ENCODE measurements at places on chromosomes 1 and 21.
A peak's percentile ranks its signal among the peaks of the same experiment; 100 is the strongest.

- DNase-seq, result no peak
Measured at GRCh38 chr1:101147381-101147780, 89.4 kb upstream of the S1PR1 start.

DNA sequence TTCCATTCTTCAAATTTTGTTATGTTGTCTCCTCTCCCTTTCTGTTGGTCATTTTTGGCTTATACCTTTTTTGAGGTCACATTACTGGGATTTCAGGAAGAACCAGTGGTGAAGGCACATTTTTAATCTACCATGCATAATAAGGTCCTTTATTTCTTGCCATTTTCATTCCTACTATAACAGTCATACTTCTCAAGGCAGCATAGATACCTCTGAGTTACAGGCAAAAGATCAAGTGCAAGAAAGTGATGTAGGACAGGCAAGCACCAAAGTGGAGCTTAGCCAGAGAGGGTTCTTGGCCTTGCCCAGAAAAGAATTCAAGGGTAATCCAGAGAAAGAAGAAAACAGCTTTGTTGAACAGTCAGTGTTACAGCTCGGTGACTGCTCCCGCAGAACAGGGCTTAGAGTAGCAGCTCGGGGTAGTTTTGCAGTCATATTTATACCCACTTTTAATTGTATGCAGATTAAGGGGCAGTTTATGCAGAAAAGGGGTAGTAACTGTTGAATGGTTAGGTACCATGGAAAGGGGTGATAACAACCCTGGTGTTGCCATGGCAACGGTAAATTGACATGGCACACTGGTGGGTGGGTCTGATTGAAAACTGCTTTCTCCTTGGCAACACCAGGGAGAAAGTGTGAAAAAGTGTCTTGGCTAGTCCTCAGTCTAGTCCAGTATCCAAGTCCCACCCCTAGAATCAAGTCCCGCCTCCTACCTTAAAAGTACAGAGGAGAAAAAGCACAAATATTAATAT, 39.6 kb upstream of the DOCK7 start:
- DNase-seq, result no peak

- DNase-seq, result no peak
Measured at GRCh38 chr1:109135940-109136339, 22.0 kb downstream of the ELAPOR1 start.

DNA sequence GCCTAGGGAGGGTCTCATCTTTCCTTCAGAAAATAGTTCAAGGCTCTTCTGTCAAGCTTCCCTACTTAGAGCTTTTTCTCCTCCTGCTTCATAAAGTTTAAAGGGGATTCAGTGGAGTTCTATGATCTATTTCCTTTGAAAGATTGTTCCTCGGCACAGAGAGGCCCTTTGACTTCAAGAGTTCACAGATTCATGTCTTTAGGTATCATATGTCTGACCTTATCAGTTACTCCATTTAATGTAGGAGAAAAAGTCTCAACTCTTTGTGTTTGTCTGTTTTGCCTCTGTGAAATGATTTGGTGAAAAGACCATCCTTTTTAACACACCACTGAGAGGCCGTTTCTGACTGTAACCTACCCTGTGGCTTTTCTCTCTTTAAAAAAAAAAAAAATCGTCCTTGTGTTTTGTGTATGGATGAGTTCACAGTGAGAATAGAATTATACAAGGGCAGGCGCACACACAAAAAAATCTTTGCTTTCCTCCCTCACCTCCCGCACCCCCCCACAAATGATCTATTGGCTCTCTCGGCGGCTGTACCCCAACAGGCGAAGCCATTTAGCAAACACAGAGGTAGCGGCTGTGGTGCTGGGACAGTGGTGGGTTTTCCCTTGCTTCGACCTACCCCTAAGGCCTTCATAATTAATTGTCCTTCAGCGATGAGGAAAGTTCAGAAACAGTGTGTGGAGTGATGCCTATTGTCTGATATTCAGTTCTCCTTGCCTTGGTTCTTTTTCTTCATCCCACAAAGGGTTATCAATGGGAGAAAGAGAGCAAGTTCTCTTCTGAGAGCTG, 29.6 kb downstream of the PROX1 start:
- DNase-seq, result no peak

- peak; percentile 41 for DNase-seq
Measured at GRCh38 chr1:185593271-185593670, 140.9 kb upstream of the HMCN1 start.

DNA sequence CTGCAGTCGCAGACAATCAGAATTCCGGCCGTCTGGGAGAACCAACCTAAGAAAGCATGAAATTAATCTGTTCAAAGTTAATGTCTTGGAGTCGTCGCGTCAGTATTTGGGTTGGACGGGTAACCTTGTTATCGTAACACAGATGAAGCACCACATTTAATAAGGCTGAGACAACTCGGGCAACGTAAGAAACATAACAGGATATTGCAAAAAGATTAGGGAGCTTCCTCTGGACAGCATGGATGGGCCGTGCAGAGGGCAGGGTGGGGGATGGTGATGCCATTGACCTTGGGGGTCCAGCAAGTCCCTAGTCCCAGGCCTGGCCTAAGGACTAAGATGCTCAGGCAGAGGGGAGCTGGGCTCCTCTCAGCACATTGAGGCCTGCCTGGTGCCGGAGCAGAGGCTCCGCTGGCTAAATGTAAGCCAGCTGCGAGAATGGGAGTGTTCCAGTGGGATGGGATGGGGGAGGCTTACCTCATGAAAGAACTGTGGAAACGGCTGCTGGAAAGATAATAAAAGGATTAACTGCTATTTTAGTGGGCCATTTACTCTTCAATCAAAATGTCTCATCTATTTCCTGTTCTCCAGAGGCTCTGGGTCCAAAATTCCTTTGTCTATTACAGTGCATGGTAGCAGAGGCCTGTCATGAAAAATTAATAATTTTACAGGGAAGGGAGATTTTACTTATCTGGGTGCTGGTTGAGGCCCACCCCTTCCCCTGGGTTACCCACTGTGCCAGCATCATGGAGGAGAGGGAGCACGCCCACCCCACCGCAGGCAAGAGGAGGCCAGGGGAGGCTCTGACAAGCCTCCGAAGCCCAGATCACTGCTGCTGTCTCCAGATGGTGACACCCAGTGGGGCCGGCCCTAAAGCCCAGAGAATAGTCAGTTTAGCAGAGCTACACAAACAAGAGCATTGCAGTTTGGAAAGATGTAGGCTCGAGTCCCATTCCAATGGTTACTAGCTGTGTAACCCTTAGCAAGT, 131.6 kb downstream of the DMRTB1 start:
- no peak for DNase-seq

DNA sequence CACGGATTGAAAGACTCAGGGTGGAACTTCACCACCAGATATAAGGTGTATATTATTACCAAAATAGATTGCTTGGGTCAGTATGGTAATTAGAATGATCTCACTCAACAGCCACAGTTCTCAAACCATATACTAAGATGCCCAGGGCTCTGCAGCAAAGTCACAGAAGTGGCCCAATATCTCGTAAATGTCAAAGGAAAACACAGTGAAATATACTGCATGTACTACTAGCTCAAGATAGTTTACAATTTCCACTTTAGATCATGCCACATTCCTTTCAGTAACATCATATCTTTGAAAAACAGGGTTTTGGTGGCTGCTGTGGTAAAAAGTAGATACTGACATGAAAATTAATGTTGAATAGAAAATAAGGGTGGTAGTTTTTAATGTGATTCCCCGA, 180.3 kb upstream of the ATP1B1 start:
- DNase-seq, result no peak

- DNase-seq, result no peak
Measured at GRCh38 chr1:222801067-222801466, 13.8 kb upstream of the DISP1 start.

DNA sequence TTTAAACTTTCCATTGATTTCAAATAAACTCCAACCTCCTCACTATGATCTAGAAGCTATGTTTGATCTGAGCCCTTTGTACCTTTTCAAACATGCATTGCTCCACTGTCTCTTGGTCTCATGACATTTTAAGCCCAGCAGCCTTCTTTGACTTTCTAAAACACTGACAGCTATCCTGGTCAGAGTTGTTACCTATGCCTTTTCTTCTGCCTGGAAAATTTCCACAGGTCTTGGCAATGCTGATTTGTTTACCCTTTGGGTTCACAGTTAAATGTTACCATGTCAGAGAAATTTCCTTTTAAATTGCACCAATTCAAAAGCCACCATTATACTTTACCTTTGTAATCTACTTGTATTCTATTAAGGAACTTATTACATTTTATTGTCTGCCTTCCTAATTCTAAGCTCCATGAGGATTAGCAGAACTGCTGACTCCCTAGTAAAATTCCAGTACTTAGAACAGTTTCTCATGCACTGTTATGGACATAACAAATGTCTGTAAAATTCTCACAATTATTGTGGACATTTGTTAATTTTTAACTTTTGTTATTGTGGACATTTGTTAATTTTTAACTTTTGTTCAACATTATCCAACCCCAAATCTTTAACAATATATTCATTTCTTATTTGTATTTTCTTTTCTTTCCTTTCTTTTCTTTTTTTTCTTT, 1064.4 kb downstream of the NCAM2 start:
- no peak for DNase-seq

DNA sequence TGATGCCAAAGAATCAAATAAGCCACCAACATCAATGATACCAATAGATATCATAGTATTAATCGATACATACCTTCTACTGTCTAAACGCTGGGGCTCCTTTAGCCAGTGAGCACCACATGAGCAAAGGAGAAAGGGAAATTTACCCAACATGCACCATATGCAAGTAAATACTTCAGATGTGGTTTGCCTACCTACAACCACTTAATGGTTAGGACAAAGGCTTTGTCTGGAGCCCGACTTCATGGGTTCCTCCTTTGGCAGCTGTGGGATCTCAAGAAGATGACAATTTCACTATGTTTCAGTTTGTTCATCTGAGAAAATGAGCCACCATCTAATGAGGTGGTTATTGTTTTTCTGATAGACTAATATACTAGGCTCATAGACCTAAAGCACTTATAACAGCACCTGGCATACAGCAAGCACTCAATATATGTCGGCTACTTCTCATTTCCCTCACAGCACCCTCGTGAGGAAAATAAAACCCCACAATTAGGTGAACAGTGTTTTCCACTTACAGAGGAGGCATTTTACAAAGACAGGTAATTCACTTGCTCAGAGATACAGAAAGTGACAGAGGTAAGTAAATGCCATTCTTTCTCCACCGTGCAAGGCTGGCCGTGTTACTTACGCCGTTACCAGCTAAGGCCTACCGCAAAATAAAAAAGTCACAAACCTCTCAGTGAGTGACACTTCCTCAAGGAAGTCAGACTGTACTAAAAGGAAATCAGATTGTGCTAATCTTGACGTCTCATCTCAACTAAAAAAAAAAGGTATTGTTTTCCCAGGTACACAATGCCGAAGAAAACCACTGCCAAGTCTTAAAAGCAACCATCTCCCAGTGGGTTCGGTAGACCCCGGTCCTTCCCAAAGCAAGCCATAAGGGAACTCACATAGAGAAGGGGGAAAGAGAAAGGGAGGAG, 1.6 kb downstream of the TTC13 start:
- no peak for DNase-seq

DNA sequence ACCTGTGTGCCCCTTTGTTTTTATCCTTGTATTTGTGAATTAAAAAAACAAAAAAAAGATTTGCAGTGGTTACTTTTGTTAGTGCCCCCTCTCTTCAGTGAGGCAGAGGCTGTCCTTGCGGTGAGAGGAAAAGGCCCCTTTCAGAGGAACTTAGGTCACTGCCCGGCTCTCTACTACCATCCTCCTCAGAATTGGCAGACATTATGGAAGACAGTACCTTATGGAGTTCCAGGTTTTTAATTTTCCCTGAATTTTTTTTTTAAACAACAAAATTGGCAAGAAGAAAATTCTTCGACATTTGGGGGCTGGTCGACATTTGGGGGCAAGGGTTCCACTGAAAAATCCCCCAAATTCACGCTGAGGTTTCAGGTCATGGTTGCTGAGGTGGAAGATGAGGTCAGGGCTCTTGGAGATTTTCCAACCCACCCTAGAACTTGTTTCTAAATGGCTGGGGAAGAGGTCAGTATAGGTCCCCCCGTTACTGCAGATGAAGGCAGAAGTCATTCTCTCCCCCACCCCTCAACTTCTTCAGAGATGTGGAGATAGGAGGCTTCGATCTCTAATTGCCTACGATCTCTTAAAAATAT, 5.3 kb downstream of the RXFP4 start:
- DNase-seq, result no peak

DNA sequence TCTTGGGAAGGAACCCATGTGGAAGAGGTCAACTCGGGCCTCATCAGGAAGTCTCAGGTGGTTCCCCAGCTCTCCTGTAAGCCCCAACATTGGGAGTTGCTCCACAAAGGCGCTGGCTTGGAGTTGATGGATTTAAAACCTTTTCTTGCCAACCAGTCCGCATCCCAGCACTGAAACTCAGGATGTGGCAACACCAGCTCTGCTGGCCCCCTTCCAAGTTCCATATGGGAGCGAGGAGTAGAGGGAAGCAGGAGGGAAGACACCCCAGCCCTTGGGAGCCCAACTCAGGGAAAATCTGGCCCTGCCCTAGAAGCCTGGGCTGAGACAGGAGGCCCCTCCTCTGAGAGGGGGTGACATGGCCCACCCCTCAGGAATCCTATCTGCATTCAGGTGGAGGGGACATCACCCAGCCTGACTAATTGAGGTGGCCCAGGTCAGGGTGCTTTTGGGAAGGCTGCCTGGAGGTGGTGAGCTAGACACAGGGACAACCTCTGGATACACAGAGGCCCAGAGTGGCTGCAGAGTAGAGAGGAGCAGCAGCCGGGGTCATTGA, 33.1 kb upstream of the DMBX1 start:
- no peak for DNase-seq

DNA sequence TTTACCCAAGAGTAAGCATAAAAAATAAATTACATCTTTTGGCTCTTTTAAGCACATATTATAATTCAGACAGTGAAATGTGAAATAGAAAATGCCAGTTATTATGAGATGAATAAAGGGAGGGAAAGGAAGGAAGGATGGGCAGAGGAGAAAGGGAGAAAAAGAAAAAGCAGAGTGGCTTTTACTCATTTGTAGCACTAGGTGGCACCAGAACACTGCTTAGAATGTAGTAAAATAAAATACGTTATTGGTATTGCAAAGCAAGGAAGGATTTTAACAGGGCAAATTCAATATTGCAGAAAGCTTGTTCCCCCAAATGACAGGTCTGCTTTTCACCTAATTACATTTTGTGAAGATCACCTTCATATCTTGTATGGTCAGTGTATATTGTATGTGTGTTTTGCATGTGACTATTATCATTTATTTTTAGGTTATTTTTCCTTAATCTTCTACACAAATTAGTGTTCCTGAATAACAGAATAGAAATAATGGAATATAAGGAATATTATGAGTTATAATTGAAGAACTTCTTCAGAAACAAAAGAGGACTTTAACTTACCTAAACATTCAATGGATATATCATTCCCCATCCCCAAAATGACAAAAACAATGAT, 9.1 kb upstream of the PCNX2 start:
- DNase-seq, result peak; percentile 9

DNA sequence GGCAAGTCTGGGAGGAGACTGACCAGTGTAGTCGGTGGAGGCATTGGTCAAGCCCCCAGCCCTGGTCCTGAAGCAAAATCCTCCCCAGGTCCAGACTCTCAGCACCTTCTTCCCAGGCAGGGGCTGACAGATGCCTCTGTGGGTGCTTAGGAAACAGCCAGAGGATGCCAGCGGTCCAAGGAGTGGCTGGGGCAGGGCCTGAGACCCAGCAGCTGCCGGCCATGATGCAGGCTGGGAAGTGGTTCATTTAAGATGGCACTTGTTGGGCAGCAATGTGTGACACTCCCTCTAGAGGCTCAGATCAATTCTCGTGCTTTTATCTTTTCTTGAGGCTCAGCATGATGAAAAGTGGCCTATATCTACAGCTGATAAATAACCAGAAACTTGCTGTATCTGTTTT, 165.0 kb upstream of the VAMP3 start:
- DNase-seq, result no peak
